Activated naive CD8-positive, alpha-beta T cell treated with anti-CD3 and anti-CD28 coated beads for 36 hours (primary cell): ENCODE measurements at places on chromosomes 6 and 20.

DNA sequence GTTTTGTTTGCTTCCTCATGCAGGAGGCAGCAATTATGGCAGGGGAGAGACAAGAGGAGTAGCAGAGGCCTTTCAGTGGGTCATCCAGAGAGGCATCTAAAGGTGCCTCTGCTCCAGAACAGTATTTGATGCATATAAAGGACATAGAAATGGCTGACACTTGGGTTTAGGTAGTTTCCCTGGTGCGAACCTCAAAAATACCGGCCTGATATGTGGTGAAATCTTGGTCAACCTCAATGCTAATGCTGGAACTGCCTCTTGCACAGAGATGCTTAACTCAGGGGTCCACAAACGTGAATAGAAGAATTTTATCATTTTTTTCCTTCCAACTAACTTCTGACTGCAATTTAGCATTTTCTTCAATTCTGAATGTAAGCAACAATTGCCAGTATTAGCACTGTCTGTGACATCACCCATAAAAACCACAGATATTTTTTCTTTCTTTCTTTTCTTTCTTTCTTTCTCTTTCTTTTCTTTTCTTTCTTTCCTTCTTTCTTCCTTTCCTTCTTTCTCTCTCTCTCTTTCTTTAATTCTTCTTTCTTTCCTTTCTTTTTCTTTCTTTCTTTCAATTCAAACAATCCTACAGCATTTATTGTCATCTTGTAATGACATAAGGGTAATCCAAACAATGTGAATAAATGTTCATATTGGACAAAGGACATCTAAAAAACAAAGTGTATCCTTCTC lies 180.0 kb upstream of the UST start:
- DNase-seq = no peak

GRCh38 chr6:53647462-53648094 lies 18.0 kb downstream of the KLHL31 start:
- peak; percentile 23 for DNase-seq

DNA sequence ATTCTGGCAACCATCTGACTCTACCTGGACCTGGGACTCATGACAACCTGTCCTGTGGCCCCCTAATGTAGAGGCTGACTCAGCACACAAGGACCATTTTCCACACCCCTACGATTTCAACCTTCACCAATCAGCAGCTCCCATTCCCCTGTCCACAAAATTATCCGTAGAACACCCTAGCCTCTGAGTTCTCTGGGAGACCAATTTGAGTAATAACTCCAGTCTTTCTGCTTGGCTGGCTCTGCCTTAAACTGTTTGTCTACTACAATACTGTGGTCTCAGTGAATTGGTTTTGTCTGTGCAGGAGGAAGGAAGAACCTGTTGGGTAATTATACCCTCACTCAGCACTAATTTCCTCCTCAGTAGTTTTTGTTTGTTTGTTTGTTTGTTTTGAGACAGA lies 99.3 kb upstream of the MRPS10 start:
- DNase-seq = no peak

DNA sequence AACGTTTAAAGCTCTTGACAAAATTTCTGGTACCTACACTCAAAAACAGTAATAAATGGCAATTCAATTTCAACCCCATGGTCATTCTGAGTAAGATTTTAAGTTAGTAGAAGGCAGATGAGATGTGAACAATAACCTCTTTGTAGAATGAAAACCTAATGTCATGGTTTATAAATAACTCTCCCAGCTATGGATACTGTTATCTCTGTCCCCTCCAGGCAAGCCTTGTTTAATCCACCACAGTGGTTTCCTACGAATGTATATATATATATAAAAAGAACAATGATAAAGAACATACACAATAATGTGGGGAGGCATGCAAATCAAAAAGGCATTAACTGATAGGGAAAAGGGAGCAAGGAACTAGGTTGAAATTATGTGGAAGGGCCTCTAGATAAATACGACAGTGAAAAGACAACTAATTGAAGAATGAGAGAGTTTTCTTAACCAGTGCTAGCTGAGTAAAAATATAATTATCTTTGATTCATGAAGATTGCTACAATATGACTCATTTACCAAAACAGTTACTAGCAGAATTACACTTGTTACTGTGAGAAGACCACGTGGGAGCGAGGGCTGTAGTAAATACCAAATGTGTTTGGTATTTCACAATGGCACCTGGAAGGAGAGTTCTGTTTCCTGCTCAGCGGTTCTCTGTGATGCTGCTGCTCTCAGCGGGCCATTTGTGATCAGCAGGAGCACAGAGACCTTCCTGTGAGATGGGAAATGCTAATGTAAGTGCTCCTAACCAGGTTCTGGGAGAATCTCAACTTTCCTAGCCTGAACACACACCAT lies 173.7 kb downstream of the MBOAT1 start:
- no peak for DNase-seq

DNA sequence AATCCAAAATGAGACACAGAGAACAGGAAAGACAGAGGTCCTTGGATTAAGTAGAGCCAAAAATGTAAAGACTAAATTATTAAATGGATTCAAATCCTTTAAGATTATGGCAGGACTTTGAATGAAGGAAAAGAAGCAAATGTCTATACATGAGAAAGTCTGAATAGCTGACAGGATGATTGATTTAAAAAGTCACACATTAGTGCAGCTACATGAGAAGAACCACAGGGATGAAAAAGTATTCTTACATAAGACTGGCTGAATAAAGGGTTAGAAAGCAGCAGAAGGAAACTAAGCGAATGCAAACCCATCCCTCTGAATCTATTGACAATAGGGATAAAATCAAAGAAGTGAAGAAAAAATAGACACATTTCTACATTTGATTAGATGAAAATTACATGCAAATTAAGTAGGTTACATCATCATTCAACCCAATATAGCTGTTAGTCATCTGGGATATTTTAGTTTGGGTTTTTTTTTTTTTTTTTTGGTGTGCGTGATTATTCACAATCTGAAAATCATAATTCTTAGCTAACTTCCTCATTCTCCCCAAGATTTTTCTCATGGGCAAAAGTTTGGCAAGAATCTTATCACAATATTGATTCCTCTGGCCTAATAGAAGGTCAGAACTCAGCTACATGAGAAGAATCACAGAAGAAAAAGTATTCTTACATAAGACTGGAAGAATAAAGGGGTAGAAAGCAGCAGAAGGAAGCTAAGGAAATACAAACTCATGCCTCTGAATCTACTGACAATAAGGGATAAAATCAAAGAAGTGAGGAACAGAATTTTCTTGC lies 845.4 kb downstream of the HACE1 start:
- no peak for DNase-seq

- no peak for DNase-seq
Measured at GRCh38 chr6:12047304-12047703, 35.2 kb downstream of the HIVEP1 start.

DNA sequence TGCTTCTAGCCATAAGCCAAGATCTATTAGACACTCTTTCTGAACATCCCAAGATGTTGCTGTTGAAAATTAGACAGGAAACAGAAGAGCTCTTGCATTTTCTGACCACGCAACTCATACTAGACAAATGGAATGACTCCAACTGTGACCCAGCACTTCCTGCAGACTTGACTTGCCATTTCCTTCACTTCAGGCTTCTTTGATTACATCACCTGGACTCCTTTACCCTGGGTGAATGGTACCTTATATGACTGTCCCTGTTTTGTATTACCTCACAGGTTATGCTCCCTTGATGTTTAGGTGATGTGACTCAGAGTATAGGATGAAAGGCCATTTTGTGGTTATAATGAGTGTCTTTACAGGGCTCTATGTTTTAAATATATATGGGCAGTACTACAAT lies 236.1 kb downstream of the BMP2 start:
- DNase-seq = no peak

DNA sequence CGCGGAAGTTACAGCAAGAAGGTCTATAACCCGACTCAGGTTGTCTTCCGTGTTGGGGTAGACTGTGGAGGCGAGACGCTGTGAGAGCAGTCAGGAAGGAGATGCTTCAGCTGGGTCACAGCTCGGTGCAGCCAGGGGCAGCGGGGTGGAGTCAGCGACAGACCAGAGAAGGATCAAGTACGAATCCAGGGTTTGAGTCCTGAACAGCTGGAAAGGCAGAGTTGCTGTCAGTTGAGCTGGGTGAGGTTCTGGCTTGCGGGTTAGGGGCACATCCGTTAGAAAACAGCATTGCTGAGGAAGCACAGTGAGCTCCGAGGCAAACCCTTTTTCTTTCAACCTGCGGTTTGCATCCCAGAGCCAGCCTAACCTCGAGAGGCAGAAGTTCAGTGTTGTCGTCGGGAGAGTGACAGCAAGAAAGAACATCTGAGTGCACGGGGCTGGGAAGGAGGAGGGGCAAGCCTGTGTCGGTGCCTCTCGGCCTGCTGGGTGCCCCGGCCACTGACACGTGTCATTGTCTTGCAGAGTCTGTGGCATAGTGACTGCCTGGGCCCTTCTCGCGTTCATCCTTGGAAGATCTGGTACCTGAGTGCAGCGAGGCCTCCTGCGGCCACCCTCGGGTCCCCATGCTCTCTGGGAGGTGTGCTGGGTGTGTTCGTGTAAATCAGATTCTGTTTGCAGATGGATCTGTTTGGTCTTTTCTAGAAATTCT lies 20.0 kb downstream of the PNLDC1 start:
- DNase-seq = peak; percentile 17

- no peak for DNase-seq
Measured at GRCh38 chr6:86724695-86725094, 212.6 kb upstream of the HTR1E start.

DNA sequence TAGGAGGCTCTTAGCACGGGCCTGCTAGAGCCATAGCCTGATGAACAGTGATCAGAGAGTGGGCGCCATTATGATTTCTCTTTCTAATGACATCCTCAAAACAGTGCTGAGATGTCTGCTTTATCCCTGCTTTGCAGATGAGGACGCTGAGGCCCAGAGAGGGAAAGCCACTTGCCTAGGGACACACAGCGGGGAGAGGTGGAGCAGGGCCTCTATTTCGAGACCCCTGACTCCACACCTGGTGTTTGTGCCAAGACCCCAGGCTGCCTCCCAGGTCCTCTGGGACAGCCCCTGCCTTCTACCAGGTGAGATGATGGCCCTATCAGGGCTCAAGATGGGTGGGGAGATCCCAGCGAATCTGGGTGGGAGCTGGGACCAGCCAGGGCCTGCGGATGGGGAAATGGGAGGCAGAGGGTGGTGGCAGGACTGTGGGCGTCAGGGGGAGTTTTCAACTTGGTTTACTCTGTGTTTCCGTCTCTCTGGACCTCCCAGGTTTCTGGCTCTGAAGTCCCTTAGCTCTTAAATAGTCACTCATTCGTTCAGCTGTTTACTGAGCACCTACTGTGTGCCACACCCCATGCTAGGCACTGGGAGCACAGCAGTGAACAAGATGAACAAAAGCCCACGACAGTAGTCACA lies 36.7 kb downstream of the SRC start:
- no peak for DNase-seq

GRCh38 chr20:62030357-62030756 lies 35.3 kb downstream of the TAF4 start:
- no peak for DNase-seq

DNA sequence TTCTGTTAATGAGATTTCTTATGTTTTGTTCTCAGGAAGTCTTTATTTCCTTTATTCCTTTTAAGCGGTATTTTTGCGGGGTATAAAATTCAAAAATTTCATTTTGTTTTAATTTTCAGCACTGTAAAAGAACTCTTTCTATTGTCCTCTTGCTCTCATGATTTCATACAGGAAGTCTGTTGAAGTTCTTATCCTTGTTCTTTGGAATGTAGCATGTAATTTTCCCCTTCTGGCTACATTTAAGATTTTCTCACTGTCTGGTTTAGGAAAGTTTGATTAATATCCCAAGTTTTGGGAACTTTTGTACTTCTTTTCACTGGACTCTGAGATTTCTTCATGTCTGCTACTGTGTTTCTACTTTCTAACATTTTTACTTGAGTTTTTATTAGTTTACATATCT lies 581.4 kb upstream of the GJE1 start:
- no peak for DNase-seq

GRCh38 chr6:99661870-99662269 lies 55.2 kb downstream of the PRDM13 start:
- DNase-seq = no peak

DNA sequence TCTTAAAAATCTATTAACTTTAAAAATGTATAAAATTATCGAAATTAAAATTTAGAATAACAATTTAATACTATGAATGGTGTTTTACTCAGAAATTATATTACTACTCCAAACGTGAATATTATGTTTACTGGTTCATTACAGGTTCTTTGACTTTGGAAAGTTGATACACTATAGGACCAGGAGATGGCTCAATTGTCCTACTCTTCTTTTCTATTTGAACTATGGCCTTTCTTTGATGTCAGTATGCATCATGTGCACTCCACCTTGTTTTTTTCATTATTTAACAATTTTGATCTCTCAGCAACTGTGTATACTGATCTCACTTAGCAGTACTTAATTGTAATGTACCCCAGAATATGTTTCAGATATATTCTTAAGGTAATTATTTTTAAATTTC lies 391.5 kb upstream of the MANEA start:
- DNase-seq = no peak

DNA sequence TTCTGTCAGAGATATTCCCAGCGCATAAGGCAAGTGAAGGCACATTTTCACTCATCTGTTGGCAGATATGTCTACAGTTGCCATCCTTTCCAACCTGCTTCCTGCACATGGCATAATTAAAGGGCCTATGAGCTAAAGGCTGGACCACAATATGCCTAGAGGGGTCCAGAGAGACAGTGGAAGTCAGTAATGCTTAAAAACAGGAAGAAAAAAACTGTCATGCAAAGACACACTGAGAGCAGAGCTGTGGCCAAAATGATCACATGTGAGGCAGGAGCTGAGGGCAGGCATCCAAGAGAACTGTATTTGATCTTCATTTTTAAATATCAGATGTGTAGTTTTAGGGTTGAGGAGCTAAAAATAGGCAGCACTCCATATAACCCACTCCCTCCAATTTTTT lies 125.0 kb upstream of the BACH2 start:
- no peak for DNase-seq

- DNase-seq = peak; percentile 56
Measured at GRCh38 chr20:1324598-1325172, 4.3 kb downstream of the SDCBP2 start.

GRCh38 chr20:61821735-61822134 lies 243.9 kb downstream of the TAF4 start:
- no peak for DNase-seq

GRCh38 chr6:131635384-131636340 lies 1.4 kb upstream of the ENPP3 start:
- DNase-seq = no peak
